ENCODE measurements at places on chromosomes 3 and 15. TPM values are rescaled to one million over a fixed set of nuclear protein-coding genes. Genes with fewer than 3 reads are reported as not detected.

GRCh38 chr3:4314688-4315087, 11.5 kb downstream of the SETMAR start:
- H3K27me3 ChIP-seq, result no peaks in the 10 kb centered on the region
- peaks cover 4% of the 10 kb centered on the region for H3K36me3 ChIP-seq
- H3K27ac ChIP-seq, result no peak overlapping the region

The LRRIQ4 gene
- total RNA-seq, result 0.29 TPM

GRCh38 chr3:188230962-188231361, 77.0 kb downstream of the LPP start:
- no peak overlapping the region for H3K4me3 ChIP-seq
- no peaks in the 10 kb centered on the region for H3K27me3 ChIP-seq
- peaks cover 9% of the 10 kb centered on the region for H3K36me3 ChIP-seq
- peaks cover 29% of the 10 kb centered on the region for H3K4me1 ChIP-seq
- DNase-seq, result no peak
- H3K27ac ChIP-seq, result peak overlapping the region; percentile 51

The PIGZ gene
- total RNA-seq, result 2.9 TPM

The GOLGA8O gene
- 1.1 TPM for total RNA-seq

- H3K27ac ChIP-seq, result peak overlapping the region; percentile 91
- H3K36me3 ChIP-seq, result peaks cover 13% of the 10 kb centered on the region
- no peak overlapping the region for H3K4me3 ChIP-seq
- peaks cover 38% of the 10 kb centered on the region for H3K4me1 ChIP-seq
These were observed 81.4 kb downstream of the TM4SF4 start for GRCh38 chr3:149555927-149556326.

DNA sequence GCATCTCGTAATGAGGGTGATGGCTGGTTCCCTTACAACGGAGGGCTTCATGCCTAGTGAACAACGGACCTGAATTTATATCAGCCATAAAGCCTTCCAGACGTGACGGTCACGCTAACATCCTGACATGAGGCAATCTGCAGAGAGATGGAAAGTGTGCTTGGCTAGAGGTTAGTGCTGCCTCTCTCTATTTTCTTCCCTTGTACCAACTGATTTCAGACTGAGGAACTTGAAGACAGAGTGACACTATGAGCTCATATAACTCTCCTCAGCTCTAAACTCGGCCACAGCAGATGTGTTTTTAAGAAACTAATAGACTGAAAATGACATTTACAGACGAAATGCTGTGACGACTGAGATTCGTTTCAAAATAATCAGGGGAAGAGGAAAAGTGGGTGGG, 122.4 kb downstream of the XXYLT1 start:
- no peaks in the 10 kb centered on the region for H3K36me3 ChIP-seq
- H3K27me3 ChIP-seq, result no peaks in the 10 kb centered on the region
- DNase-seq, result no peak
- H3K27ac ChIP-seq, result no peak overlapping the region

- H3K27ac ChIP-seq, result peak overlapping the region; percentile 98
- DNase-seq, result no peak
- no peaks in the 10 kb centered on the region for H3K36me3 ChIP-seq
- H3K27me3 ChIP-seq, result no peaks in the 10 kb centered on the region
- peaks cover 76% of the 10 kb centered on the region for H3K4me1 ChIP-seq
These were observed 176.6 kb downstream of the KLHL25 start for GRCh38 chr15:85618228-85618505.

- DNase-seq, result no peak
- H3K36me3 ChIP-seq, result no peaks in the 10 kb centered on the region
- no peak overlapping the region for H3K4me3 ChIP-seq
- H3K27me3 ChIP-seq, result no peaks in the 10 kb centered on the region
- H3K27ac ChIP-seq, result no peak overlapping the region
These were observed 50.2 kb upstream of the GMNC start for GRCh38 chr3:190912736-190913135.

The AP3B2 gene
- total RNA-seq, result 0.36 TPM

- no peak overlapping the region for H3K4me3 ChIP-seq
- no peak for DNase-seq
- H3K4me1 ChIP-seq, result peaks cover 27% of the 10 kb centered on the region
- no peaks in the 10 kb centered on the region for H3K27me3 ChIP-seq
- H3K36me3 ChIP-seq, result peaks cover 5% of the 10 kb centered on the region
These were observed 8.7 kb upstream of the TRIM69 start for GRCh38 chr15:44727485-44728231.

GRCh38 chr15:76840830-76841460, 64.2 kb downstream of the SCAPER start:
- H3K4me1 ChIP-seq, result no peaks in the 10 kb centered on the region
- H3K27me3 ChIP-seq, result no peaks in the 10 kb centered on the region
- peak; percentile 53 for DNase-seq
- no peak overlapping the region for H3K27ac ChIP-seq

DNA sequence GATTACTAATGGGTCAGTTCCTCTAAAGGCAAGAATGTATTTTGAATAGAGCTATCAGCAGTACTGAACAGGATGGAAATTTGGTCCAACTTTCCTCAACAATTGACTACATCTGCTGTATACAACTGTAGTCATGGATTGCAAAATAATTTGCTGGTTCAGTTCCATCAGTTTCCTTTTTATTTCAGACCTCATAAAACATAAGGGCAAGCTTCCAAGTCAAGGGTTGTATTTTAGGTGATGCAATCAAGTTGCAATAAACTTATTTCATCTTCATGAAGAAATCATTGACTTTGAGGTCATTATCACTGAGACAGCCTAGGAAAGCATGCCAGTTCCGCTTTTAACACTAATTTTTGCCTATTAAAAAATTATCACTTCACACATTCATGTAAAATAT, 90.4 kb upstream of the TSEN2 start:
- DNase-seq, result no peak
- peaks cover 11% of the 10 kb centered on the region for H3K4me1 ChIP-seq
- no peaks in the 10 kb centered on the region for H3K27me3 ChIP-seq
- H3K27ac ChIP-seq, result no peak overlapping the region
- H3K4me3 ChIP-seq, result no peak overlapping the region

DNA sequence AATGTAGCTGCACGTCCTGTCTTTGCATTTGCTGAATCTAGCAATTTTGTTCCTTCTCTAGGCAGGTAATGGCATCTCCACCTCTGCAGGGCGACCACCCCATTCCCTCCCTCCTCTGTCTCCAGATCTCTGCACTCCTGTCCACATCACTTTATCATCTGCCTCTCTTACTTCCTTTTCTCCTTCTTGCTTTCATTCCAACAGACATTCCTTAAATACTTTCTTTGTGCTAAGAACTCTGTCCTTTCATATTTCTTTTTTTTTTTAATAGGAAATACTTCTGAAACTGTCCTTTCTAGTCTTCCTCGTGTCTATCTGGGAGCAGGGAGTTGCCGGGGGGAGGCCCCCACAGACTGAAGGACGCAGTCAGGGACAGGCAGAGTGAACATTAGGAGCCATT, 7.2 kb downstream of the ITIH3 start:
- H3K36me3 ChIP-seq, result no peaks in the 10 kb centered on the region
- H3K27ac ChIP-seq, result no peak overlapping the region
- DNase-seq, result no peak
- H3K27me3 ChIP-seq, result no peaks in the 10 kb centered on the region
- H3K4me1 ChIP-seq, result peaks cover 3% of the 10 kb centered on the region

DNA sequence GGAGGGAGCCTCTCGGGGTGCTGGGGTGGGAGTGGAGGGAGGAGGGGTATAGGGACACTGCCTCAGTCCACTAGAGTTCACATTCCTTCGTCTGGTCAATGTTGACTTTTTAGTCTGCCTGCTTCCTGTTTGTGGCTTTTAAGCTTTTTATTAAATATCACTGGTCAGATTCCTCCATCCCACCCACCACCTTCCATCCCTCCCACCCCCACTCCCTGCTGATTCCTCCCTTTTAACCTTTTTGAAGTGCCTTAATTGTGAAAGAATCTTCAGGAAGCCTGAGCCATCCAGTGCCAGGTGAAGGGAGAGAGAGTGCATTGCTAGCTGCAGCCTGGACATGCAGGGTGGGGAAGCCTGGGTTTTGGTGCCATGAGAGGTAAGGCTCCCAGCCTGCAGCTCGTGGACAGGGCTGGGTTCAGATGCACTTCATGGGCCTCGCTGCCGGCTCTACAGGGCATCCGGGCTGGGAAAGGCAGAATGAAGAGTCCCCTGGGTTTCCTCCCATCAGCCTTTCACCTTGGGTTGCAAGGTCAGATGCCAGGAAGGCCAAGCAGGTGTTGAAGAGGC, 105.9 kb downstream of the DNAJB8 start:
- H3K4me1 ChIP-seq, result peaks cover 13% of the 10 kb centered on the region
- no peak overlapping the region for H3K27ac ChIP-seq
- DNase-seq, result peak; percentile 85
- no peaks in the 10 kb centered on the region for H3K36me3 ChIP-seq
- H3K4me3 ChIP-seq, result no peak overlapping the region

DNA sequence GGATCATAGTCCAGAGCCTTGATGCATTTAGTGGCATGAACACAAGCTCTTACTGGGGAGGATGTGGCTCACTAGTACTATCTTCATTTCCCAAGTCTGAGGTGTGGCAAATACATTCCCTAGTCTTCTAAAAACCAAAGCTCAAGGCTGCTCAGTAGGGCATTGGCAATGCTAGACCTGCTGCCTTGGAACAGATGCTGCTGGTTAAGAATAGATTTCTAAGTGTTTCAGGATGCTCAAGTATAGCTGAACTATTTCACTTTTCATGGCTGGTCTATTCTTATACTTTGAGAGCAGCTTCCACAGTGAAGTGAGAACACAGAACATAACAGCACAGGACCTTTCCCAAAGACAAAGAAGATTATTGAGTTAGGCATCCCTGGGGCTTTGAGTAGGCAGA, 178.8 kb downstream of the CHST2 start:
- no peak overlapping the region for H3K4me3 ChIP-seq
- no peaks in the 10 kb centered on the region for H3K27me3 ChIP-seq
- H3K4me1 ChIP-seq, result peaks cover 6% of the 10 kb centered on the region
- no peaks in the 10 kb centered on the region for H3K36me3 ChIP-seq
- H3K27ac ChIP-seq, result no peak overlapping the region

DNA sequence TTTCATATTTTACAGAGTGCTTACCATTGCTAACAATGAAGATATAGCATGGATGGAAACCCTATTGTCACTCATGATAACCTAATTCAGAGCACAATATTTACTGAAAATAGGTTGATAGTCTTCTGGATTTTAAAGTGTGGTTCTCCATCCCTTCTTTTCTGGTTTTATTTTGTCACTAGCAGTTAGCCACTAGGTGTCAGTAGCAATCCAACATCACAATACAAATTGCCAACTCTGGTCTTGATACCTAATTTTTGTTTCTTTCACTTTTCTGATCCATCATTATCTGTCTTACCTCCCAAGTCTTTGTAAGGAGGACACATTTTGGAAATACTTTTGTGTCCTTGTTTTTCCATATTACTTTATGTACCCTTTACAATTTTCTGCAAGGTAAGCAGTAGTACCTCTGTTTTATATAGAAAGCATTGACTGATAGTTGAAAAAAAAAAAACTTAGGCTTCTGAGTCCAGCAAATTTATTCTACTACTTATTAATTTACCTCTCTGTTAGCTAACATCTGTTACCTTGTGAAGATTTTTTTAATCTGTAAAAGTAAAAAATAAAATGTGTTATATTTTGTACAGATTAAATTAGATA, 28.3 kb upstream of the CRYBG3 start:
- H3K4me3 ChIP-seq, result no peak overlapping the region
- no peaks in the 10 kb centered on the region for H3K36me3 ChIP-seq
- peak; percentile 32 for DNase-seq
- no peak overlapping the region for H3K27ac ChIP-seq
- no peaks in the 10 kb centered on the region for H3K4me1 ChIP-seq

GRCh38 chr3:196518966-196519717, 4.0 kb upstream of the SMCO1 start:
- H3K36me3 ChIP-seq, result no peaks in the 10 kb centered on the region
- H3K27ac ChIP-seq, result no peak overlapping the region
- no peaks in the 10 kb centered on the region for H3K27me3 ChIP-seq
- peak; percentile 86 for DNase-seq
- peaks cover 2% of the 10 kb centered on the region for H3K4me1 ChIP-seq

GRCh38 chr3:69085168-69085832, 563 bp downstream of the ARL6IP5 start:
- H3K4me3 ChIP-seq, result peak overlapping the region; percentile 94
- peaks cover 77% of the 10 kb centered on the region for H3K4me1 ChIP-seq
- peaks cover 4% of the 10 kb centered on the region for H3K36me3 ChIP-seq

The CERS3 gene
- total RNA-seq, result not detected

GRCh38 chr3:12638105-12638504, 25.8 kb downstream of the RAF1 start:
- no peaks in the 10 kb centered on the region for H3K36me3 ChIP-seq
- H3K4me1 ChIP-seq, result peaks cover 14% of the 10 kb centered on the region
- H3K4me3 ChIP-seq, result no peak overlapping the region
- peak overlapping the region; percentile 31 for H3K27ac ChIP-seq

DNA sequence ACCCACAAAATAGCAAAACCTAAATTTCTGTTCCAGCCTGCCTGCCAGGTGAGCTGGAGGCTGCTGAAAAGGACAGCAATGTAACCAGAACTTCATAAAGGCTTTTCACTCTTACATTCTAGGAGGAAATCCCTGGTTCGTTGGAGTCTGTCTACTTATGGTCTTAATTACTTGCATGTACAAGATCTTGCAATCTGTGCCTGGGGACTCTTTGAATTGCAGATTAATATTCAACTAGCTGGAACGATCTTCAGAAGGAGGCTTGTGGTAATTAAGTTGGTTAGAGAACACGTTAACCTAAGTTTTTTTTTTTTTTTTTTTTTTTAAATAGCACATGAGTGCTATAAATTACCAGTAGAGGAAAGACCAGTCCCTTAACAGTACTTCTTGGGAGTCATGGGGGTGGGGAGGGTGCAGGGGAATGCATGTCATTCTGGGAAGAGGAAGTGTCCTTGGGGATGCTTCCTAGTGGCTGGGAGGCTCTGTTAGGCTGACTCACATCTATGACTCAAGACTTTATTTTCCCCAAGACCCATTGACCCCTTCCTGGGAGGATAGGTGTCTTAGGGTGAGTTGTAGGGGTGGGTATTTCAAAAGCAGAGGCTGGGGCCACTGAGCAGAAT, 139.8 kb downstream of the RAB11A start:
- H3K4me3 ChIP-seq, result no peak overlapping the region
- H3K4me1 ChIP-seq, result no peaks in the 10 kb centered on the region
- H3K36me3 ChIP-seq, result no peaks in the 10 kb centered on the region
- no peak overlapping the region for H3K27ac ChIP-seq
- DNase-seq, result no peak
- H3K27me3 ChIP-seq, result no peaks in the 10 kb centered on the region

DNA sequence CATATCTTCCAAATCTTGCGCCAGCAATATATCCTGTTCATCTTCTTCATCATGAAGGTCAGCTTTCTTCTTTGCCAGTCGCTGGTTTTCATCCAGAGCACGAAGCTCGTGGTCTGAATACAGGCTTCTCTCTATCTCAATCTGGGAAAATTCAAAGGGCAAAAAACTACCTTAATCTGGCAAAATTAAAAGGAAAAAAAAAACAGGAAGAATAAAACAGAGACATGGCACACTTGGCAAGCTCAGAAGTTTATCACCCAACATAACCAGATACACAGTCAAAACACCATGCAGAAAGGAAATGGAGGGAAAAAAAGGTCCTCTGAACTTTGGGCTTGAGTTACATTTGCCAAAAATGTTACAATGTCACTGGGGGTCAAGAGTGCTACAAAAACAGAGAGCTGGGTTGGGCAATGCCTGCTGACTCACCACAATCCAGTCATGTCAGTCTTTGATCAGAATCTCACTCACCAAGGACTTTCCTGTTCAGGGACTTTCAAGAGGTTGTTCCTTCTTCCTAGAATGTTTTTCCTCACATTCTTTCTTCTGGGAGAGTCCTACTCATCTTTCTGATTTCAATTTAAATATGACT, 1.5 kb downstream of the MRPL46 start:
- peak overlapping the region; percentile 24 for H3K27ac ChIP-seq
- DNase-seq, result no peak
- H3K4me3 ChIP-seq, result peak overlapping the region; percentile 87
- H3K36me3 ChIP-seq, result peaks cover 36% of the 10 kb centered on the region

All from osteoblast (primary cell).